ENCODE measurements at places on chromosomes 2 and 18.
A peak's percentile ranks its signal among the peaks of the same experiment; 100 is the strongest.

DNA sequence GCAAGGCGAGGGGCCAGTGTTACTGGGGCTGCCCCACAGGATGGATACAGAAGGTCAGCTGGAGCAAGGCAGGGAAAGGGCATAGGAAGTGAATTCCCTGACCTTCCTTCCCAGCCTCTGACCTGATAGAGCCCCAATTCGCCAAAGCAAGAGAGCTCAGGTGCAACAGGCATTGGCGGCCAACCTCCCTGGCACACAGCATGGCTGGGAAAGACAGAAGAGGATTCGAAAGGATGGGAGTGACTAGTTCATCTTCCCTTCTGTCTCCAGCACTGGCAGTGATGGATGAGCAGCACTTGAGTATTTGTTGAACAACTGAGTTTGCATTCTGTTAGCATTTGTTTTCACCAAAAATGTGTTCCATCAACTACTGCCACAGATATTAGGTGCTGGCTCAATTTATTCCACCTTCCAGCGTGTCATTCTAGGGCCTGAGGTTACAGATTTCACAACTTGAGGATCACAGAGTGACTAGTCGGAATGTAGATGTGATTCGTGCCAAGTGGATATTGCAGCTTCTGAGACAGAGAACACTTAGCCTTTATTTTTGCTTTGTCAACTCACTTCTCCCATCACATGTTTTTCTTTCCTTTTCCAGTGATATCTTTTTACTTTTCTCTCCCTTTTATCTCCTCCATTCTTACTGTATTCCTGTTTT is 6.2 kb downstream of the COPS8 start:
- no peak for DNase-seq

GRCh38 chr18:74438091-74438490 is 19.0 kb downstream of the DIPK1C start:
- no peak for DNase-seq

- DNase-seq = no peak
These were observed 420.0 kb upstream of the ST6GAL2 start for GRCh38 chr2:107305966-107306365.

DNA sequence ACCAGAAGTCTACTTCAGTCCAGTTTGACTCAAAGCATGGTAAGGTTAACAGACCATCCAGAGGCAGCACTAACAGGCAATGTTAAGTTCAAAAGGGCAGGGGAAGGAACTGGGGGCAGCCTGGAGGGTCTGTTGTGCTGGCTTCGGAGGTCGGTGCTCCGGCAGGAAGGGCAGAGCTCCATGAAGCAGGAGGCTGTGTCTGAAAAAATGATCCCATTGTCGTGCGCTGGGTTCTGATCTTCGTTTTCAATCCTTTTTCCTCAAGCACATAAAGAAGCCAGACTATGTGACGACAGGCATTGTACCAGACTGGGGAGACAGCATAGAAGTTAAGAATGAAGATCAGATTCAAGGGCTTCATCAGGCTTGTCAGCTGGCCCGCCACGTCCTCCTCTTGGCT is 21.9 kb upstream of the DLX1 start:
- DNase-seq = no peak

- peak; percentile 75 for DNase-seq
These were observed 981 bp downstream of the RAMP1 start for GRCh38 chr2:237860273-237860935.

DNA sequence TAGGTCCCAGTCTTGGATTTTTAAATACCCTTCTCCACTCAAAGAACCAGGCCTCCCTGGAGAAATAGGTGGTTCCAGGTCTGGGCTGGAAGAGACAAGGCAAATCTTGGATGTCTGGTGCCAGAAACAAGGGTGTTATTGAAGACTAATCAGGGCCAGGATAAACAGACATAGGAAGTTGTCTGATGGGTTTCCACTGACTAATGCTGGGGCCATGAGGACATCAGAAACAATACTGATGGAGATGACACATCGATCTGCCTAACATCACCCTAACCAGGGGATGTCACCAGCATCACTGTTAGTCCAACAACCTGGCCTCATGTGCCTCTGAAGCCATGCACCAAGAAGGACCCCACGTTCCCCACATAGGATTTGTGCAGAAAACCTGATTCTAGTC is 42.5 kb upstream of the GLI2 start:
- no peak for DNase-seq

DNA sequence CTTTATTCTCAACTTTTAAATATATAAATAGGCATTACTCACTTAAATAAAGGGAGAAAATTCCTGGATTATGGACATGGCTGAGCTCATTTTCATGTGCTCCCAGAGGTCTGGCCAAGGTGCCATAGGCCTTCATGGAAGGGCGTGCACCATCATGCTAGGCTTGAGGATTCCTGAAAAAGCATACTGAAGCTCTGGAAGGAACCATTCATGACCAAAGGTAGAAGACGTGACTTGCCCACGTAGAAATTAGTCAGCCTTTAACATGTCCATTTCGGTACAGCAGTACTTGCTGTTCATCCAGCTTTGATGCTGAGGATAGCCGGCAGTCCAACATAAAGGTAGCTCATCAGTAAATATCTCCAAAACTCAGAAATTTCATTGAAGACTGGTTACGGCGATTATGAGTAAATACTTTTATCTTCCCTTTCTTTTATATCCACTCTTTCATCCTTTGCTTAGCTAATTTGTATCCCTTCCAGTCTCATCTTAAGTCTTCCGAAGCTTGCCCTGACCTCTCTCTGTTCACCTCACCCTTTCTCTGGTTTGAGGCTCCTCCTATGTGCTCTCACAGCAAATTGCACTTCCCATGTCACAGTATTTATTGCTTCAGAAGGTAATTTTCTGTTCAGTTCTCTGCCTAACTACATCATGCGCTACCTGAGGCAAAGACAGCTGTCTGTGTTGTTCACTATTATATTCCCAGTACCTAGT is 32.3 kb upstream of the ASNSD1 start:
- DNase-seq = peak; percentile 13

DNA sequence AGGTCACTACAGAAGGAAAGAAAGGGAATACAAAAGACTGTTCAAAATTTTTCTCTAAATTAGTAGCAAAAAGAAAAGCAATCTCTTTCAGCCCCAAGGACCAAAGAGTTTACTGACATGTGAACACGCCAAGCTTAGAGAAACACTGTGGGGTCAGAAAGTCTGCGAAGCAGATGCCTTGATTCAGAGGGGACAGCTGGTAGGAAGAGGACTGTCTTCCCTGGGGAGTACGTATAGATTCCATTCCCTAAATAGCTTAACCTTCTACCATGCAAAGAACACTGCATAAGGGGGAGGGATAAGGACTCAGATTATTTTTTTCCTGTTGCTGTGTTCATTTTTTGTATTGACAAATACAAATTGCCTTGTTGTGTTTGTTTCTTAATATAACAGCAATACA is 96.1 kb downstream of the IRS1 start:
- peak; percentile 98 for DNase-seq

DNA sequence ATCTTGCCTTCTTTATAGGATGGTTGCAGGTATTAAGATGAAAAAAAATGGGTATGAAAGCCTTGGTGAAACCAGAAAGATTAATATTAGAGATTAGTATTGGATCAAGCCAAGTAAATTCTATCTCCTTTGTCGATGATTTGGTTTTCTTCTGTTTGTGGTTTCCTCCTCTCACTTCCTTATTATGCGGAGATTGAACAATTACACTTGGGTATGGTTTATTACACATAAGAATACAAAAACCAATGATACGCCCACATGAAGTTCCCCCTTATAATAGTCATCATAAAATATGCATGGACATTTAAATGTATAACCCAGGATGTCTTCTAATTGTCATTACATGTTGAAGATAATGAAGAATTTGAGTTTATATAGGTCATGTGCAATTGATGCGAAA is 4.9 kb downstream of the LTBP1 start:
- no peak for DNase-seq

DNA sequence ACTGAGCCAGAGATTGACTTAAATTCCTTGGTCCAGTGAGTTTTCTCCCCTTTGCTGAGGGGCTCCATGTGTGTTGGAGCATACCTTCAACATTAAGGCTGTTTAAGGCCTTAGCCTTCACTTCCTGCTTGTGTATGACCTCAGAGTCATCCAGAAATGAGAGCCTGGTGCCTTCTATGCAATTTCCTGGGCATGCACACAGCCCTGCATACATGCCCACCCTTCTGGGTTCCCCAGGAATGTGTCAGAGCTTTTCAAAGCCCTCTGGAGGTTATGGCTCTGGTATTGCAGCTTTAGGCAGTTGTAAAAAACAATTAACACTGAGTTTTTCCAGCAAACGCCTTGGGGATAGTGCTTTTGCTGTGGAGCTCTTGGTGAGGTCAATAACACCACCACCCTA is 16.7 kb downstream of the IL1R1 start:
- no peak for DNase-seq

- no peak for DNase-seq
These were observed 13.7 kb downstream of the SESTD1 start for GRCh38 chr2:179250848-179251504.

DNA sequence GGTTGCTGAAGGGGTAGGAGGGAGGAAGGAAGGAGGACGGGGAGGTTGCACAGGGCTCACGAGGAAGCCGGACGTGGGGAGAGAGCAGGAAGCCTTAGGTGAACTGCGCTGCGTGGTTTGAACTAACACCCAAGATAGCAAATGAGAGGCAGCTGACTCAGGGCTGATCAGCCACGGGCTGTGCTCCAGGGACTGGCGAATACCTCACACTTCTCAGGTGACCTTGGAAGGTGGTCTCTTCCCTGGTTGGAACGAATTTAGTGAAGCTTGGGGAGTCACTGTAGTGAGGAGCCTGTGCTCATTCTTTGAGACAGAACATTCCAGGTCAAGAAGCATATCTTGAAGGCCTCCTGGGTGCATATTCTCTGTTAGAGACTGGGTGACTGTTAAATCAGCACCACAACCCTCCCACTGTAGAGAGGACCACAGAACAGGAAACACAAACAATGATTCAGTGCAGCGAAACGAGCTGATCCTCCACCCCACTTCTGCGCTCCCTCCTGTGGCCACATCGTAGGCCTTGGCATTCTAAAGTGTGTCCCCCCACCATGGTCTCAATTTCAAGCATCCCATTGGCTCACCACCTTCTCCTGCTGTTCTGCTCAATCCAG is 33.8 kb downstream of the TOGARAM2 start:
- DNase-seq = no peak

DNA sequence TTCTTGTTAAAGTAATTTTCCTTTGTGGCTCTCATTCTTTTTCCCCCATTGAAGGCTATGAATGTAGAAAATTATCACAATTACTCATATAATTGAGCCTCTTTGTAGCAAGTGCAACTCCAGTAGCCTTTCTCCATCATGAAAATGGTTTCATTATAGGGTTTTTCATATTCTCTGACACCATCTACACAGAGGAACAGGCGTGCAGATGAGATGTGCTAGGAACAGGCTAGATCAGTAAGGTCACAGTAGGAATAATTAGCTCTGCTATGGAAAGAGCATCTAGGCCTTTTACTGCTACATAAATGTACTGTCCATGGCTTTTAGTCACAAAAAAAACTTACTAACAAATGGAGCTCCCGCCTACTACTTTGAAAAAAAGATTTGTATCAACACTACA is 12.6 kb upstream of the DLX1 start:
- no peak for DNase-seq

DNA sequence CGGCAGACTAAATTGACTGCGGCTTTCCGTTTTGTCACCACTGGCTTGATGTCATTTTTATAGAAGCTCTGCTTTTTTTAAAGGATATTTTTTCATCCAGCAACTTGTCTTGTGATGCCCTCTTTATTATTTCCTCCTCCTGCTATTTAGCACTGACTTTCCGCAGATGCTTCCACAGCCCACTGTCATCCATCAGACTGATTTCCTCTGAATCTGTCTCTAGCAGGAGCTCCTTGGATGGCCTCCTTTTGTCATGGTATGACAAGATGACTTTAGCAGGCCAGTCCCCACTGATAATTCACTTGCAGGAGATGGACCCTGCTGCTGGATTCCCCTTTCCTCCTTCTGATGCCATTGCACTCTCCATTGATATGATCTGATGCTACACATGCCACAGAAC is 454.6 kb downstream of the TSN start:
- no peak for DNase-seq

DNA sequence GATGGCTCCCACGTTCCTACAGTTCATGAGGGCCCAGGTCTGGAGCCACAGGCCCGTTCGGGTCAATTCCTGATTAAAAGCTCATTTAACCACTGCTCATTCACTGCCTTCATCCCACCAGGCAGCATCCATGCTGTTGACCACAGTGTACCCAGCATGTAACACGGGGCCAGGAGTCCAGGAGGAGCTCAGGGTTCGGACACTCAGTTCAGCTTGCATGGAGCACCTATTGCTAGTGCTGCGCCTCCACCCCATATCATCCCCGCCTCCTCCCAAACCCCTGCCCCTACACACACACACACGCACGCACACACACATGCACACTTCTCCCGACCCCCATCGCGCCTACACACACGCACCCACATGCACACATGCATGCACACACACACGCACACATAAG is 72.9 kb upstream of the SNTG2 start:
- DNase-seq = no peak

DNA sequence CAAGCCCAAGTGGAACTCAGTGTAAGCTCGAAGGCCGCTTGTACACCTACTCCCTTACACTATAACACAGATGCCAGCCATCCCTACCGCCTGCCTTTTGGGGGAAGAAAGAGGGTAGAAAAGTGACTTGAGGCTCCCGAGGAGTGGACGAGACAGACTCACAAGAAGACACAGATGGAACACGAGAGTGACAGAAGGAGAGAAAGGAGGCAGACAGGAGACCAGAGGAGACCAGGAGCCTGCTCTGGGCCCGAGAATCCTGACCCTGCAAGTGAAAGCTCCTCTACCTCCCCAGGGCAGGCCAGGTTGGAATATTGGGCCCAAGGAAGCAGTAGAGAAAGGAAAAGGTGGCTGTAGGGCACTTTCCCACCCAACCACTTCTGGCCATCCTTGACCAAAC is 23.4 kb upstream of the TNS1 start:
- no peak for DNase-seq

- DNase-seq = no peak
These were observed 102.3 kb downstream of the OSR1 start for GRCh38 chr2:19256121-19256601.

- no peak for DNase-seq
These were observed 968.0 kb upstream of the FAM98A start for GRCh38 chr2:34567128-34567527.

DNA sequence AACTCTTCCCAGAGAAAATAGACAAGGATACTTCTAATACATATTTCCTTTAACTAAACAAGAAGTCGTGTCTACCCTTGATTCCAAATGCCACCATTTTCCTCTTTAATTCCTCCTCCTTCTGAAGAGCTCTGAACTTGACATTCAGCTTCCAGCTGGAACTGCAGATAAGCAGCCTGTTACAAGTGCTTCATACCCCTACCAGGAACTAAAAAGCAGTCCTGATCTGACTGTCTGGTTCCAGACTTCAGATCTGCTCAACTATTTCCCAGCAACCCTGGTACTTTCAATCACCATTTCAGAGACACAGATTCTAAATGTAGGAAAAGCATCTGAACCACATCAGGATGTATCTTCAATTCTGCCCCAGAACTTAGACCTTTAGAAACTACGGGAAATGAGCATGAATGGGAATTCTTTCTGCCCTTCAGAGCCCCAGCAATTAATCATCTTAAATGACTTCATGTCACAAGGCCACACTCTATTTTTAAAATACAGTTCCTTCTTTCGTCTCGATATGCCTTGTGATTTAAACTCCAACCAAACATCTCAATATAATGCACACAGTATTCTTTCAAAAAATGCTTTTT is 159.5 kb downstream of the L3MBTL4 start:
- no peak for DNase-seq

GRCh38 chr2:215019521-215020145 is 118.8 kb downstream of the ABCA12 start:
- no peak for DNase-seq

All from NCI-H82 (cell line).